ENCODE measurements at places on chromosomes 16 and 17.

GRCh38 chr16:35391328-35391727 lies 1931.9 kb downstream of the TP53TG3F start:
- no peak for DNase-seq

DNA sequence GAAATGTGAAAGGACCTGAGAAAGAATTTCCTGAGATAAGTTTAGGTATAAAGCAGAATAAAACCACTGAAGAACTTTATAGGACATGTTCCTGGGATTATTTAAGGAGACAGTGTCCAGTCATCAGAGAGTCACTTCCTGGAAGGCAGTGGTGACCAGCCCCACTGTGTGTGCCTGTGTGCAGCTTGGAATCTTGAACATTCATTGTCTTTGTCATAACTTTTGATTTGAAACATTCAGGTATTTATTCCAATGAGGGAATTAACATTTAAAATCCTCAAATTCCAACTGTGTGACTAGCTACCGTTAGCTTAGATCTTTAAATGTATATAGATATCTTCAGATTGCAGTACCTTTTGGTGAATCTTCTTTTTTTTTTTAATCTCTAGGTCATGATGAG lies 61.7 kb upstream of the MRC2 start:
- DNase-seq = no peak

DNA sequence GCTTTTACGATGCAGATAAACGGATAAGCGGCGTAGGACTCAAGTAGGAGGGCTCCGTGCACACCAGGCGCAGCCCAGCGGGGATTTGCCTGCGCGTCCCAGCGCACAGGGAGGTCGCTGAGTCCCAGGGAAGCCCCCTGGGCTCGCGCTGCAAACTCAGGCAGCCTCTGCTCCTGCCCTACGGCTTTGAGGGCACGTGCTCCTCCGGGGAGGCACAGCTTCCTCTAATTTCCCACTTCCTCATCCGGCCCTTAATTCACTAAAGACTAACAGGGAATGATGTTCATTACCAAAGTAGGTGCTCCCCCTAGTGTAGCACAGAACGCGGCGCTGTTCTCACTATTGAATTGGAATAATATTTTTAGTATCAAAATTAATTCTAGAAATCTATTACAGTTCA lies 825.4 kb downstream of the KCNJ18 start:
- DNase-seq = no peak

- no peak for DNase-seq
Measured at GRCh38 chr17:44307387-44308186, 814 bp upstream of the RUNDC3A start.

GRCh38 chr17:57634713-57635465 lies 110.2 kb downstream of the CCDC182 start:
- DNase-seq = no peak

GRCh38 chr16:51408357-51408756 lies 257.3 kb upstream of the SALL1 start:
- DNase-seq = no peak

DNA sequence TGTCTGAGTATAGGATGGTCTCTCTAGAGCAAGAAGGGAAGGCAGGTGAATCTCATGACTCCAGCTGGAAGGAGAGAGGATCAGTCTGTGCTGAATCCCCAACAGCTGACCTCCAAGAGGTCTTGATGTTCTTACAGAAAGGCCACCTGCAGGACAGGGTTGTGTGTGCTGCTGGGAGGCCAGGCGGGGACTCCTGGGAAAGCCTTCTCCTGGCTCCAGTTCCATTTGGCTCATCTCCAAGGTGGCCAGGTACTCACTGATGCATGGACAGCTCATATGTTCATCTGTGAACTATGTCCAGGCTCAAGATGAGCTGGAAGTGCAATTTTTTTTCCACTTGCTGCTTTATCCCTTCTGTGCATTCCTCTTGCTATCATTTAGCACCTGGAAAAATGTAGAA lies 730.2 kb upstream of the RBFOX1 start:
- no peak for DNase-seq

DNA sequence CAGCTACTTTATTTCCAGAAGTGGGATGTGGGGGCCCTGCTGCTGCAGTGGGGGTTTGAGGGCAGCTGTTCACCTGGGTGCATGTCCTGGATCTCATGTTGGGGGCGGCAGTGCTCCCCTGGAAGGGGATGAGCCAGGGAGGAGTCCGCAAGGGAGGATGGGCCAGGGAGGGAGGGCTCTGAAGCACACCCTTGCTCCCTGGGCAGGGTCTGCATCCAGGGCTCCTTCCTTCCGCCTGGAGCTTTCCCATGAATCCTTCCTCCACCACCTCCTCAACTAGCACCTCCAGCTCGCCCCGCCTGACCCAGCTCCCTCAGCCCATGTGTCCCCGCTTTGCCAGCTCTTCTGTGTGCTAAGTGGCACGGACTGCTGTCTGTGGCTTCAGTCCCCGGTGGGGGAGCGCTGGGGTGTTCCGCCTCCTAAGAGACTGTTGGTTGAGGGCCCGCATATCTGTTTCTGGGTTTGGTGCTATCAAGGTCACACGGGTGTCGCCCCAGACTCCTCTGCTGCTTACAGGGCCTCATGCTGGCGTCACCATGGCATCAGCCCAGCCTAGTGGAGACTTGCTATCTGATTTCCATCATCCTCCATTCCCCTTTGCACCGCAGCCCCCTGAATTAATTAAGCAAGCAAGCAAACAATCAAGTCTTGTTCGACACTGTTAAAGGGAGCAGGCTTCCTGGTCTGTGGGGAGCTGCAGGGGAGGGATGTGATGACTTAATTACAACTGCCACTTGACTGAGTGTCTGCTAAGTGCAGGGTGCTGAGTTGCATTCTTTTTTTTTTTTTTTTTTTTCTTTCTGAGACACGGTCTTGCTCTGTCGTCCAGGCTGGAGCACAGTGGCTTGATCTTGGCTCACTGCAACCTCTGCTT lies 71.8 kb downstream of the PRKCA start:
- DNase-seq = no peak

DNA sequence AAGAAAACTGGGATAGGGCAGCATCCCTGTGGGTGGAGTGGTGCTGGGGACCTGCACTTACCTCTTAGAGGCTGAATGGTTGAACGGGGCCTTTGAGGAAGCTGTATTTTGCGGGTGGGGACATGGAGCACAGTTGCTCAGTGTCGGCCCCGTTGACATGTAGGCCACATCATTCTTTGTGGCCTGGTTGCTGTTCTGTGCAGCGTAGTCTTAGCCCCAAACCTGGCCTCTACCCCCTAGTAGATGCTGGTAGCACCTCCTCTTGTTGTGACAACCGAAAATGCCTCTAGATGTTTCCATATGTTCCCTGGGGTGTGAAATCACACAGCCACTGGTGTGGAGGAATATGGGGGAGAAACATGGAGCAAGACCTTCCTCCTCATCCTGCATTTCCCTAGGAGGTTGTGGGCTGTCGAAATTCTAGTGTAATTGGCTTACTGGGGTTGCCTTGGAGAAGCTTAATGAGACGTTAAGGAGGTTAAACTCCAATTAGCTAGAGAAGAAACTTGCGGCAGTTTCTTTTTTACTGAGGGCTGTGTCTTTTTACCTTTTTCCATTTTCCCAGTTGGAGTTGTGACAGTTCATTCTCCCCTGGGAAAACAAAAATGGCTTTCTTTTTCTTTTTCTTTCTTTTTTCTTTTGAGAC lies 9.4 kb downstream of the ABCC1 start:
- DNase-seq = no peak

- DNase-seq = peak; percentile 7
Measured at GRCh38 chr16:81885976-81886586, 107.0 kb downstream of the PLCG2 start.

DNA sequence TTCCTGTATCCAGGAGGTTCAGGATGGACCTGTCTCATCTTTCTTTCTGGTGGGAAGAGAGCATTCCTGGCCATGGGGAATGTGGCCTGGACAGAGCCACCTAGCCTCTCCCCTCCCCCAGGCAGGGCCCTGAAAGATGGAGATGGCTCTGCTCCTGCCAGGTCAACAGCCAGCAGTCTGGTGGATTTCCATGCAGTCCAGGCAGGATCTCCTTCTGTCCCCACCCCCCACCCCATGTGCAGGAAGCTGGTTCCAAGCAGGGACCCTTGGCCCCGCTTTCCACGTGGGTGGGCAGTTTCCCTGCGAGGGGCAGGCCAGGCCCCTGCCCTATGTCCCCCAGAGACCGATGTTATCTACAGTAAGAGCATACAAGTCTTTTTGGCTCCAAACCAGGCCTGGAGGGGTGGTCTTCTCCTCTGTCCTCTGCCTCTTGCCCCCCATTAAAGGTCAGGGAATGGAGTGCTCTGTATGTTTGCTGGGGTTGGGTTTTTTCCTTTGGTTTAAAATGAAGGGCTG lies 240.5 kb downstream of the SEC14L1 start:
- no peak for DNase-seq

GRCh38 chr16:86051368-86052114 lies 152.6 kb downstream of the IRF8 start:
- no peak for DNase-seq

GRCh38 chr17:16923097-16923903 lies 48.6 kb downstream of the TNFRSF13B start:
- DNase-seq = no peak

DNA sequence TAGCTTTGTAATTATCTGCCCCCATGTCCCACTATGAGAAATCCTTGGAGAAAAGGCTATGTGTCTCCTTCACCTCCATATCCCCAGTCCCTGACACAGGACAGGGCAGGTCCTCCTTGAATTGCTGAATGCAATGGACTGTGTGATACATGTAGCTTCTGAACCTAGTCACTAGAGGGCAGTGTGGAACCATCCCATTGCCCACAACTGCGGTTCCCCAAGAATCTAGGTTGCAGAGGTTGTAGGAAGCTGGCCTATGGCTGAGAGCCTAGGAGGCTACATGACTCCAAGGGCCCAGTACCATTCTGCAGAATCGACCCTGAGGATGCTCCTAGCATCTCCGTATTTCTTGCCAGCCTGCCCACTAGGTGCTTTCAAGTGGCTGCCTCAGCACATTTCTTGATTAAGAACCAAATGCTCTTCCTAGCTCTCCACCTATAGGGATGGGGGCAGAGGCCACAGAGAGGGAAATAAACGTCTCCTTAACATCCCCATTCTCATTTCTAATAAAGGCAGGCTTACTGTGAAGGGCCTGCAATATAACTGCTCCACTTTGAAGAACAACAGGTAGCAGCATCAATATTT lies 394.0 kb downstream of the CA10 start:
- peak; percentile 18 for DNase-seq

DNA sequence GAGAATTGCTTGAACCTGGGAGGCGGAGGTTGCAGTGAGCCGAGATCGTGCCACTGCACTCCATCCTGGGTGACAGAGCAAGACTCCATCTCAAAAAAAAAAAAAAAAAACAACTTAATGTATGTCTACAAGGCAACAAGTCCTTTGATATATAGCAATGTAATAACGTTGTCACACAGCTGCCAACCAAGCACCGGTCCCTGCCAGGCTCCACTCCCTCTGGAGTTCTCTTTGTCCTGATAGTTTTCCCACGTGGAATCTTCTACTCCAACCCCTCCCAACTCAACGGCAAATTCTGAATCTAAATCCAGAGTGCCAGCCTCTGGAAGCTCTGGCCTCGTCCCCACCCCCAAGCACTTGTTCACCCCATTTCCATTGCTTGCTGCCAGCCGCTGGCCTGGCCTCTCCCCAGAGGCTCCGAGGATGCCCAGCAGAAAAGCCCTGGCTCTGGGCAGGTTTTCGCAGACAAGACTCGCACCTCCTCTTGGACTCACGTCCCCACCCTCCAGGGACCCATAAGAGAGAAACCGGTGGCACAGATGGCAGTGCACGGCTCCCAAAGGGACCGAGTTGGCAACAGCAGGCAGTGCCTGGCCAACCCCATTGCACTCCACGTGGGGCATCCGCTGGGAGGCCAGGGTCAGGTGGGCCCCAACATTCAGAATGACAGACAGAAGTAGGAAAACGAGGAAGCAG lies 15.9 kb upstream of the CBX2 start:
- DNase-seq = no peak

DNA sequence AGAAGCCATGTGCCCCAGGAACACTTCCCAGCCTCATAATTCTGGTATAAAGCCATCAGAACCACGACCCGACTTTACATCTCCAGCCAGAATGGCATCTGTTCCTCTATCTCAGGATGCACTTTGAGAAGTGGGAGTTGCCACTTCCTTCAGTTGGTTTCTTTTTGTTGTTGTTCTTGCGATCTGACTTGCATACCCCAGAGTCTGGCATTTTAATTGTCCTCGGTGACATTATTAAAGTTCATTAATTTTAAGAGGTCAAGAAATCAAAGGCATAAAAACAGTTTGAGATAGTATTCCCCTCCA lies 13.5 kb downstream of the MARCHF10 start:
- DNase-seq = no peak

DNA sequence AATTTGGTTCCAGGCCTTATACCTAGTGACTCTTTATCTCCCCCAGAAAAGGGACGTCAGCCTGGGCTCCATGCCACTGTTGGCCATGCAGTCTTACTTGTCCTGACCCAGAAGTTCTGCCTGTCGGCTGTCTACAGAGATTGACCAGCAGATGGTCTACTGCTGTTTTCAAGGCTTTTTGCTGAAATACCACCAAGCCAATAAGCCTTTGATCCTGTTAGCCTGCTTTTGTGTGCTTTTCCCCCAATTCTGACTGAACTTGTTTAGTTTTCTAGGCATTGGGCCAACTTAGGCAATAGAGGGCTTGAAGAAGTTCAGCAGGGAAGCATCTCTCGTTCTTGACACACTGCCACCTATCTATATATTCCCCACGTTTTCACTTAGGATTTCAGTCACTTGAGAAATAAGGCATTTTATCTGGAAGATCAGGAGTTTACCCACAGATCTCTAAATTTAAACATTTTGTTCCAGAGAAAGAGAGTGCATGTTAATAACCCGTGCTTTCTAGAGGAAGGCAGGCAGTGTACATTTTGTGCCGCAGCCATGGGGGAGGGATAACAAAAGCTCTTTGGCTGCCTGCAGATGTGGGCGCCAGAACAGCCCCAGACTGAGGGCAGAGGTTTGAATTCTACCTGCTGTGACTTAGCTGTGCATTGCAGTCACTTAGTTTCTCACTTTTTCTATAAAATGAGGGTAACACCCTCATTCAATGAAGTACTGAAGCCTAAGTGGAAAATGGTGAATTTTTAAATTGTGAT lies 12.3 kb upstream of the CARMIL2 start:
- no peak for DNase-seq

- no peak for DNase-seq
Measured at GRCh38 chr17:13807103-13807502, 205.4 kb upstream of the HS3ST3A1 start.

DNA sequence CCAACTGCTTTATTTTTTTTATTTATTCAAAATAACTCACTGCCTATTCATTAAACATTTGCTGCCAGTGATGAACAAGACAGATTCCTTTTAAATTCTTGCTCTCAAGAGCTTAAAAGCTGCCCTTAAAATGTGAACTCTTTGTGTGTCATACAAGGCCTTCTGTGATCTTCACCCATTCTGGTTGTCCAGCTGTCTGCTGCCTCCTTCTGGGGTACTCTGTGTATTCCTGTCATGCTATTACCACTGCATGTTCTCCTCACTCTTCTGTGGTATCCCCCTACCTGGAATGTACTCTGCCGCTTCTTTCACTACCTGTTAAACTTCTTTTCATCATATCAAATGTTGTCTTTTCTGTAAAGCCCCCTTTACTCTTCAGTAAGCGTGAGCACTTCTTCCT lies 165.8 kb downstream of the CHD9 start:
- no peak for DNase-seq

- DNase-seq = no peak
Measured at GRCh38 chr17:42287305-42287976, 857 bp upstream of the STAT5A start.

All from stimulated activated CD4-positive, alpha-beta T cell treated with anti-CD3 and anti-CD28 coated beads, Interleukin-1b, Interleukin-23, amount 100 ng/mL, for 24 hours (primary cell).